Right kidney (tissue), 9 donors: ENCODE measurements at places on chromosomes 5 and 9.

- no peak for DNase-seq
These were observed 144.5 kb downstream of the GCNT1 start for GRCh38 chr9:76603448-76603895.

DNA sequence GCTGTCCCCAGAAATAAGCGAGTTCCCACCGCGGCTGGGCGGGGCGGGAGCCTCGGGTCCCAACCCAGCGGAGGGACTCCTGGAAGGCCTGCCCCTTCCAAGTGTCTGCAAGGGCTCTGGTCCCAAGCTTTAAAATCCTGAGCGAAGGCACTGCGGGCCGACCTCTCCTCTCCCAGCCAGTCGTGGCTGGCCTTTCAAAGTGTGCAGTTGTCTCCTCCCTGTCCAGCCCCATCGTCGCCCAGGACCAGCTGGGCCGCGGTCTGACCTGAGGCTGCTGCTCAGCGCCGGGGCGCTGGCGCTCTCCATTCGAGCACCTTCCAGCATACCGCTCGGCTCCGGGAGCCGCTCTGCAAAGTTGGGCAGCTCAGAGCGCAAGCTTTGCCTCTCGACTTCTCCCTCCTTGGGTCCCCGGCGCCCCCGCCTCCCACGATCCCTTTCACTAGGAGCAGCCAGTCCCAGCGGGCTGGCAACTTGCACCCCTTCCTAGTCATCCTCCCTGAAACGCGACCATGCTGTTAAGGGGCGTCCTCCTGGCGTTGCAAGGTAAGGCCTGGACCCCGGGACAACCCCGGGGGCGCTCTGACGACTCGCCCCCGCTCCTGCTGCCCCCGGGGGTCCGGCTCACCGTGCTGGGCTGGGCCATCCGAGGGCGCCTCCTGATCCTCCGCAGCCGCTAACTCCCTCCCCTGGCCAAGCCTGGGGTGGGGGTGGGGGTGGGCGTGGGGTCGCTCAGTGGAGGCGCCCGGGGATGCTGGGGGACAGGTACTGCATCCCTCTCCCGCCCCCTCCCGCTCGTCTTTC lies at the start of gene MAMDC2:
Gene MAMDC2 (plus strand): TSS at position 160 of the 801 bp plus-strand sequence. CDS start 350 bp downstream, at position 510.
- DNase-seq: peak; percentile 68

GRCh38 chr5:148776780-148777179 lies 49.6 kb upstream of the ADRB2 start:
- no peak for DNase-seq

GRCh38 chr5:161112371-161112770 lies 260.4 kb upstream of the ATP10B start:
- no peak for DNase-seq

DNA sequence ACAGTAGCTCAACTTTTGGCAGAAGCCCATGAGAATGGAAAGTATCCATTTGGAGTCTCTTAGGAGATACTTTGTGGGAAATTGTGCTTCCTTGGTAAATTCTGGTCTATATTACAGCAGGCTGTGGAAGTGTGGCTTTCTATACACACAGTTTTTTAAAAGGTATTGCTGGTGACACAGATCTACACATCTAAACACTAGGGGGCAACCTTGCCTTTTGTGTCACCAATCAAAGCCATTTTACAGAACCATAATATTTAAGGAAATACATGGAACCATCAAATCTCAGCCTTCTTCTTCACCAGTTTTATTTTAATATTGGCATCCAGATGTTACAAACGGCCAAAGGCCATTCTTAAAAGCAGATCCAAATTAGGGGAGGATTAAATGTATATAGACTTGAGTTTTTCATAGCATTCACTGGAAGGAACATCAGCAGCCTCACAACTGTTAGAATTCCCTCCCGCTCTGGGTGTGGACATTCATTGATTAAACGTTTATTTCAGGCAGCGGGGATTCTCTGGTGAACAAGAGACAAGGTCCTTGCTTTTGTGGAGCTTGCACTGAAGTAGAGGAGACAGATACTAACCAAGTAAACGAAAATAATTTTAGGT lies 132.4 kb upstream of the EPB41L4A start:
- DNase-seq: peak; percentile 25

DNA sequence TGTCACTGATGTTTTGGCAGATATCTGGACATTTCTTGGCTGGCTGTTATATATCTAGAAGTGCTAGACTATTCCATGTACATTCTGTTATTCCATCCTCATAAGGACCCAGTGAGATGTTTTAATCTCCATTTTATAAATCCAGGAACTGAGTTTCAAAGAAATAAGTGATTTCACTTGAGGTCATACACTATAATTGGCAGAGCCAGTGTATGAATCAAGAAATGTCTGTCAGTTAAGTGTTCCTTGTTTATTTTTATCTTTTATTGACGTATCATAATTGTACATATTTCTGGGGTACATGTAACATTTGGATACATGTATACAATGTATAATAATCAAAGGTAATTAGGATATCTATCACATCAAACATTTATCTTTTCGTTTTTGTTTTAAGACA lies 338.3 kb upstream of the KLF4 start:
- DNase-seq: no peak
